AG08396 (cell line): ENCODE measurements at places on chromosomes 12 and 14.

GRCh38 chr14:76784881-76785280, 23.6 kb downstream of the VASH1 start:
- peak; percentile 90 for DNase-seq

DNA sequence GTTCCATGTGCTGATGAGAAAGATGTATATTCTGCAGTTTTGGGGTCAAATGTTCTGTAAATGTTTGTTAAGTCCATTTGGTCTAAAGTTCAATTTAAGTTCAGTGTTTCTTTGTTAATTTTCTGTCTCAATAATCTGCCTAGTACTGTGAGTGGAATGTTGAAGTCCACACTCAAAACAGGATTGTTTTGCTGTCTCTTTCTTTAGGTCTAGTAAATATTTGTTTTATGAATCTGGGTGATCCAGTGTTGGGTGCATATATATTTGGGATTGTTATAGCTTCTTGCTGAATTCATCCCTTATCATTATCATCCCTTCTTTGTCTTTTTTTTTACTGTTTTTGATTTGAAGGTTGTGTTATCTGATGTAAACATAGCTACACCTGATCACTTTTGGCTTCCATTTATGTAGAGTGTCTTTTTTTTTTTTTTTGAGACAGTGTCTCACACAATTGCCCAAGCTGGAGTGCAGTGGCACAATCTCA, 26.0 kb upstream of the PRPF39 start:
- no peak for DNase-seq

DNA sequence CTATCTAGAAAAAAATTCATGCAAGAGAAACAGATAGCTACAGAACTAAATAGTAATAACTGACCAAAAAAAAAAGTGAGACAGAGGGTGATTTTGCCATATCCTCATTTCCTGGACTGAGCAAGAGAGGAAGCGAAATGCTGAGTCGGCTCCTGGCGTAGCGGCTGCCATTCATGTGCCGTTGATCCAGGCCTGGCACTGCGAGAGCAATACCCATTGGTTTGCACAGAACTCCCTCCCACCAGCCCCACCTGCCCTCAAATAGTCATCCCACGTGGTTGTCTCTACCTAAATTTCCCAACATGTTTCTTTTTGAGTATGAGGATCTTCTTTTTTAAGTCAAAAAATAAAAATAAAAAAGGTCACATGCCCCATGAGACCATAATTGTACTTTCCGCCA, 9.4 kb upstream of the WNT5B start:
- DNase-seq: no peak

DNA sequence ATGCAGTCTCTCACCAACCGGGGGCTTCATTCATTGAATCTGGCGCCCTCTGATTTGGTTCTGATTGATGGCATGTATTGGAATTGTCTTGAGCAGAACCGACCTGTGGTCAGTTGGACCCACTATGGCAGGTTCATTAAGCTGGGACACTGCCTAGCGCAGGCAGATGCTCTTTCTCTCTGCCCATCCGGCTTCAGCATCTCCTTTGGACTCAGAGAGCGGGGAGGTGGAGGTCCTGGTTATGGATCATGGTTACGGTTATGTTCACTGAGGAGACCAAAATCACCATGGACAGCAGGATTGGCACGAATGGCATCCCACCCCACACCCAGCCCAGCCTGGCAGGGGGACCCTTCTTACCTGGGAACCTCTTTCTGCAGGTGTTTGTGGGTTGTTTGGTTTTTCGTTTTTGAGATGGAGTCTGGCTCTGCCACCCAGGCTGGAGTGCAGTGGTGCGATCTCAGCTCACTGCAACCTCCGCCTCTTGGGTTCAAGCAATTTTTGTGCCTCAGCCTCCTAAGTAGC, 16.4 kb upstream of the BCL7A start:
- no peak for DNase-seq

DNA sequence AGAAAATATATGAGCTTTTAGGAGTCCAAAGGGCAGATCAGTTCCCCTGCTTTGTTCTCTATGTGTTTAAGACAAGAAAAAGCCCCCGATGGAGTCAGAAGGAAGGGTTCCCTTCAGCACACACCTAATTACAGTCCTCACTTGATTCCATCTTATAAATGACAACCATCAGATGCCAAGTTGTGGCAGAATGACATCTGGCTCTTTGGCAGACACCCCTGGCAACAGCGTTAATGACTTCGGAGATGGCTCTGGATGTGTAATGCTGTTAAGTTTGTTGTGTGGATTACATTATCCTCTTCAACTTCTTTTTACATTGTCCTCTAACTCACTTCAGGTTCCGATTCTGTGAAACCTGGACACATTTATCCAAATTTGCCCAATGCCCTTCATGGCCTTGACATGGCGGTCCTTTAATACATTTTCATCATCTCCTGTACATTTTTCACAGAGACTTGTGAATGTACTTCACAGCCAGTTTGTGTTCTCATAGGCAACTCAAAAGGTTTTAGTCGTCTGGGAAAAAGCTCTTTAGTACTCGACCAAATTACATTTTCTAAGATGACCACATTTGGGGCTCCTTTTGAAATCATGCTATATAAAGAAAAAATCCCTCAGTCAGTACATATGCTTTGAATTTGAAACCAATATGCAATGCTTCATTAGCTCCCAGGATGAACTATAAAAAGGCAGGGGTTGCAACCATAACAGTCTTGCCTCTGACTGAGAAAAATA, 667.8 kb downstream of the NOVA1 start:
- no peak for DNase-seq

DNA sequence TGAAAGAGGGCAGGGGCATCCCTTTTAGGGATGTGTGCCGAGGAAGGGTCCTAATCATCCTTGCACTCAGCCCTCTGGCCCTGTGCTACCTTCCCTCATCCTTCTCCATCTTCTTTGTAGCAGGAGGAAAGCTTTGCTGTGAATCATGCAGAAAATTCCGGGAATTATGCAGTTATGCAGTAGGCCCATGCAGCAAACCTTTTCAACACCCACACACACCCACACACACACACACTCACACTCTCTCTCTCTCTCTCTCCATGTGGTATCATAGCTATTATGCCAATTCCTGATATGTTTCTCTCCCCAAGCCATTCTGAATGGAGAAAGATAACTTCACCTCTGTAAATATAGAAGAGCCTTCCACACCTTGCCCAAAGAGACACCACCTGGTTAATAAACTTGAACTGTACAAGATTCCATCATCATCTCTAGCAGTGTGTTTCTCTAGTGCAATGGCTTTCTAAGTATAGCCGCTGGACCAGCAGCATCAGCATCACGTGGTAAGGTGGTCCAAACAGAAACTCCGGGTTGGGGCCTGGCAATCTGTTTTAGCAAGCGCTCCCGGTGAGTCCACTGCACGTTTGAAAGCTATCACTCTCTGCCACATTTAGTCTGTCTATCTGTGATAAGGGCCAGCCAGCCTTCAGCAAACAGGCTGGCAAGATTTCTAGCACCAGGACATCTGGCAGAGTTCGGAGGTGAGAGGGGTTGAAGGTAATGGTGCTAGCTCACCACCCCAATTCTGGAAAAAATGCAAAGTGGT, 57.6 kb downstream of the MDM2 start:
- no peak for DNase-seq

- no peak for DNase-seq
Observed at GRCh38 chr14:99520571-99521081, 39.4 kb downstream of the CCNK start.

- no peak for DNase-seq
Observed at GRCh38 chr12:72144553-72144952, 127.6 kb upstream of the TRHDE start.

DNA sequence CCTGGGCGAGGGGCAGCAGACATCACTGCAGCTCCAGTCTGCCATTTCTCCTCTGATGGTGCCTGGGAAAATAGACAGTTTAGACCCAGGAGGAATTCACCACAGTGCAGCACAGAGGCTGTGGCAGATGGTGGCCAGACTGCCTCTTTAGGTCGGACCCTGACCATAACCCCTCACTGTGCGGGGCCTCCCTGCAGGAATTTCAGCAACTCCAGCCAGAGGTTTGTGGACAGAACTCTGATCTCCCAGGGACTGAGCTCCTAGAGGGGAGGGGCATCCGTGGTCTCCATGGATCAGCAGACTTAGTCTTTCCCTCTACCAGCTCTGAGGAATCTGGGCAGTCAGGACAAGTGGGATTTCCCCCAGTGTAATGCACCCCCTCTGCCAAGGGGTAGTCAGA, 106.5 kb downstream of the ZC3H14 start:
- DNase-seq: no peak

DNA sequence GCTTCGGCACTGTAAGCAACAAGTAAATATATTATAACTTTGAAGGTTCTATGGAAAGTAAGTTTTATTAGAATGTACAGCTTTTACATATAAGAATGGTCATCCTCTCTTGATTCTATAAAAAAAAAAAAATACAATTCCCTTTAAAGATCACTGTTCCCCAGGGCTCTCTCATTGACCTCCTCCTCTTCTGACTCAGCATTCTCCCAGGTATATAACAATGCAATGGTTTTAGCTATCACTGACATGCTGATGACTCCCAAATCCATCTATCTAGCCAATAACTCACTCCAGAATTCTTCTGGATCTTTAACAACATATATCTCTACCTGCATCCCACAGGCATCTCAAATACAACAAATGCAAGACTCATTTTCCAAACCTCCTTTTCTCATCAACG, 62.7 kb downstream of the EEA1 start:
- DNase-seq: no peak
